Activated naive CD8-positive, alpha-beta T cell treated with anti-CD3 and anti-CD28 coated beads, Interleukin-2, amount 10 ng/mL, durations not matched to agents 7 days and 5 days (primary cell): ENCODE measurements at places on chromosomes 16 and 17. TPM values are rescaled to one million over a fixed set of nuclear protein-coding genes. Genes with fewer than 3 reads are reported as not detected.

Gene CHRNE
- total RNA-seq, result 1.1 TPM

GRCh38 chr17:49521471-49522356, 26.6 kb downstream of the NGFR start:
- H3K4me3 ChIP-seq, result no peak overlapping the region
- H3K4me1 ChIP-seq, result peaks cover 3% of the 10 kb centered on the region
- H3K27ac ChIP-seq, result no peak overlapping the region
- H3K36me3 ChIP-seq, result no peaks in the 10 kb centered on the region

GRCh38 chr16:77993111-77993985, 29.0 kb upstream of the CLEC3A start:
- H3K4me3 ChIP-seq, result no peak overlapping the region
- no peak overlapping the region for H3K27ac ChIP-seq
- DNase-seq, result no peak
- no peaks in the 10 kb centered on the region for H3K36me3 ChIP-seq

Gene TADA2A
- 34.5 TPM for total RNA-seq

Gene ARHGDIG
- not detected for total RNA-seq

- H3K4me3 ChIP-seq, result no peak overlapping the region
- no peaks in the 10 kb centered on the region for H3K27me3 ChIP-seq
- H3K36me3 ChIP-seq, result peaks cover 27% of the 10 kb centered on the region
- peaks cover 71% of the 10 kb centered on the region for H3K4me1 ChIP-seq
- H3K27ac ChIP-seq, result peak overlapping the region; percentile 93
Measured at GRCh38 chr16:11053916-11054460, 109.6 kb downstream of the CLEC16A start.

DNA sequence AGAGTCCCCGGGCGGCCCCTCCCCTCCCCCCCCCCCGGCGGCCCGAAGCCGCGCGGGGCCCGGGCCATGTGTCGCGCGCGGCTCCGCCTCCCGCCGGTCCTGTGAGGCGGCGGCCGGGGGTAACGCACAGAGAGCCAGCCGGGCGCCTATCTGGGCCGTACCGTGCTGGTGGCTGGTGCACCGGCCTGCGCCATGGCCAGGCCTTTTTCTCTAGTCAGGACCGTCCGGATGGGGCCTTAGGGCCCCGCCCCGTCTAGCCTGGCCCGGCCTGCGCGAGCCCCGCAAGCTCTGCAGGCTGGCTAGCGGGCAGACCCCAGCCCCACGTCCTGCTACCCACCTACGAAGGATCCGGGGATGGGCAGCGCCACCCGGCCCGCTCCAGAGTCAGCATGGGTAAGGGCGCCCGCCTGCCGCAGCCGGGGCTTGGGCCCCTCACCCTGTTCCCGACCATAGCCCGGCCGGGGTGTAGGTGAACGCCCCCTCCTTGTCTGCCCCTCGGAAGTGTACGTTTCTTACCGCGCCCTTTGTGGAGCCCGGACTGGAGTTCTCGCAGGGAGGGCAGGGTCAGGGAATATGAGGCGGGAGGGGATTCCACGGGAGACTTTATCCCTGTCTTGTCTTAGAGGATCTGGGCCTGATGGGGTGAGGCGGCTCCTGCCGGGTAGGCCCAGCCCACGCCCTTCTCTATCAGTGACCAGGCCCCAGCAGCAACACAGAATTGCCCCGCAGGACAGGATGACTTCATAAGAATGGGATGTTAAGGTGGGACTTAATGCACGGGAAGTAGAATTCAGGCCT, at the start of gene CENPT:
Gene CENPT (minus strand): TSS at position 630 of the 798 bp plus-strand sequence. CDS start 13,834 bp downstream, outside the sequence.
- no peak for DNase-seq
- peak within 1 kb of the TSS; percentile 94 for H3K4me3 ChIP-seq
- peaks cover 35% of the 10 kb centered on the region for H3K4me1 ChIP-seq
- peaks cover 2% of the 10 kb centered on the region for H3K36me3 ChIP-seq
- H3K27ac ChIP-seq, result peak within 1 kb of the TSS; percentile 90
- no peaks in the 10 kb centered on the region for H3K27me3 ChIP-seq
